CD4-positive, alpha-beta T cell (primary cell): ENCODE measurements at places on chromosomes 16 and 17.

DNA sequence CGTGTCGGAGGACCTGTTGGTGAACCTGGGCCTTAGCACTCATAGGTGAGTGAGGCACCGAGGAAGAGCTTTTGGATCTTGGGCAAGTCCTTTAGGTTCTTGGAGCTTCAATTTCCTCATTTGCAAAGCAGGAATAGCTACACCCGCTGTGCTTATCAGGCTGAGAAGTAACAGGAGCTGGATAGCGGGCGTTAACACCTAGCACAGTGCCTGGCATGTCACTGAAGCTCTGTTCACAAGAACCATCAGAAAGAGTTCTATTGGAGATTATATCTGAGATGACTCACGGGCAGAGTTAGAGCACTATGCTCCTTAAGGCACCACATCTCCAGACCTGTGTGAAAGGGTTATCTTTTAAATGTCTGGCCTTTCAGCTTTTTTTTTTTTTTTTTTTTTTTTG is 12.8 kb downstream of the MEOX1 start:
- no peak for DNase-seq

DNA sequence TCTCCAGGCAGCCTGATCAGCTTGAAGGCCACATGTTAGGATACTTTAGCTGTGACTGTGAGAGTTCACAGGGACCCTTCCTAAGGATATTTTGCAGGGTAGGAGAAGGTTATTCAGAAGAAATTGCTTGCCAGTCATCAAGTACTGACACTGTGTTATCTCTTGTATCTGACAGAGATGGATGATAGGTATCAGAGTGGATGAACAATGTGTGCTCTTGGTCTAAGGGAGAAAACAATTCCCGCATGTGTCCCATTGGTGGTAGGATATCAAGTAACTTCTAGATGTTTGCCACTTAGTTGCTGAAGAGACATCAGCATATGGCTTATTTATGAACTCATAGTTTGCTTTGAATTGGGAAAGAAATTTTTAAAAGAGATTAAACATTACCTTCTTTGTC is 219.3 kb downstream of the SPECC1 start:
- DNase-seq = no peak

DNA sequence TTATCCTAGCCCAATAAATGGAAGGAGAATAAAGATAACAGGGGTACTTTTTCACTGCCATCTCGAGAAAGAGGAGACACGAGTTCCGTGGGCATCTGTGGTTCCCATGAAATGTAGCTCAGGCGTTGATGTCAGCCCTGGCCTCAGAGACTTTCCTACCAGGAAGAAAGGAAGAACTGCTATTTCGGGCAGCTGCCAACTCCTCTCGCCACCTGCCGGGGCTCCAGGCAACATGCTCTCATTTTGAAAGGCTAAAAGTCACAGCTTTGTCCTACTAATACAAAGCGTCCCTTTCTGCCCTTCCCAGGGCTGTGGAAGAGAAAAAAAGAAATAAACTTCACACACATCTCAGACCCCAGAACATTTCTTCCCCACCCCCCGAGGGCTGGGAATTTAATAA is 65.8 kb downstream of the DHRS7C start:
- DNase-seq = no peak

DNA sequence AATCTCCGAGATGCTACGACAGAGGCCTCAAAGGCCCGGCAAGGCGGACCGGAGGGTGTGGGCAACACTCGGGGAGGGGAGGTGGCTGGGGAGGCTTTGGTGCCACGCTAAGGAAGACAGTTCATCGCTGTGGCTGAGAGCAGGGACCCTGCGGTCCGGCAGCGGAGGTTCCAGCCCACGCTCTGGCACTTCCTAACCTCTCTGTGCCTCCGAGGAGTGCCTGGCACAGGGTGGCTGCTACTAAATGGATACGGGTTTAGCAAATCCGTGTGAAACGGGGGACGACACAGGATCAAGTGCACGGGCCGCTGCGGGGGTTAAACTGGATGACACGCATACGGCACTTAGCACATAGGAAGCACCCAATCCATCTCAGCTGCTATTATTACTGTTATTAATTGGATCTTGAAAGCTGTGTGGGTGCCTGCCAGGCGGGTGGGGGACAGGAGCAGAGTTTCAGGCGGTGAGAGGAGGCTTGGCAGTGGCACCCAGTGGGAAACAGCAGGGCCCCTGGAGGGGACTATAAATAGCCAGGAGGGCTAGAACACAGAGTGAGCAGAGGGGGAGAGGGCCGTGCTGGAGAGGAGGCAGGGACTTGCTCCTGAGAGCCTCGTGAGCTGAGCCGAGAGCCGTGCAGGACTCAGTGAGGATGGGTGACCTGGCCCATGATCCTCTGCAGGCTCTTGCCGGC is 45.0 kb downstream of the ABR start:
- DNase-seq = no peak

DNA sequence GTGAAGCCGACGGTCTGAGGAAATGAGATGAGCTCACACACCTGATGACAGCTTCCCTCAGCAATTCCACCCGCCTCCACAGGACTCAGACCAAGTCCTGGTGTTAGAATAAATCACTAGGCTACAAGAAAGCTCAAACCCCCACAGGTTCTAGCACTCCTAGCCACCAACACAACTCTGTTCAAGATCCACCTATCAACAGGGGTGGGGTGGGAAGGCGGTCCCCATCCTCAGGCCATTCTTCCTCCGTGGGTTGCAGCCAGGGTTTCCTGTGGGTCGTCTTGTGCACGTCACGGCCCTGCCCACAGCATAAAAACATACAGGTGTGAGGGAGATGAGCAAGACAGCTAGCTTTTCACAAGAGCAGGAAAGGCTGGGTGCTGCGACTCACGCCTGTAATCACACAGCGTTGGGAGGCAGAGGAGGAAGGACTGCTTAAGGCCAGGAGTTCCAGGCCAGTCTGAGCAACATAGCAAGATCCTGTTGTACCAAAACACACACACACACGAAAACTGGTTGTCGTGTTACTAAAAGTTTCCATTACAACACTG is 81.1 kb downstream of the ANKRD11 start:
- peak; percentile 40 for DNase-seq

DNA sequence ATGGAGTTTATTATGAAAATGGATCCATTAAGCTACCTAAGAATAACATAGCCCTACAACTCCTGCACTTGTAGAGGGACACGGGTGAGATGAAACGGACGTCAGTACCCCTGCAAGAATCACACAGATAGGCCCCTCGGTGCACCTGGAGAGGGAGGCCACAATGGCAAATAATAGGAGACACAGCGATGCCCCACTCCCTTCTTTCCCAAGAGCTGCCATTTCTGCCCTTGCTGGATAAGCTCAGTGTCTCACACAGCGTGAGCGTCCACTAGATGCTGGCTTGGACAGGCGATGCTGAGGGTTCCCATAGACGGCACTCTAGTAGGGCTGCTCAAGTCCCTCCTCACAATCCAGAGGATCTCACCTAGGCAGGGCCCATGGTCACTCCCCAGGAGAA is 67.8 kb downstream of the ADCY9 start:
- no peak for DNase-seq

- DNase-seq = no peak
Observed at GRCh38 chr17:12088035-12088434, 67.4 kb downstream of the MAP2K4 start.

GRCh38 chr17:57672971-57673370 is 72.1 kb downstream of the CCDC182 start:
- DNase-seq = no peak

DNA sequence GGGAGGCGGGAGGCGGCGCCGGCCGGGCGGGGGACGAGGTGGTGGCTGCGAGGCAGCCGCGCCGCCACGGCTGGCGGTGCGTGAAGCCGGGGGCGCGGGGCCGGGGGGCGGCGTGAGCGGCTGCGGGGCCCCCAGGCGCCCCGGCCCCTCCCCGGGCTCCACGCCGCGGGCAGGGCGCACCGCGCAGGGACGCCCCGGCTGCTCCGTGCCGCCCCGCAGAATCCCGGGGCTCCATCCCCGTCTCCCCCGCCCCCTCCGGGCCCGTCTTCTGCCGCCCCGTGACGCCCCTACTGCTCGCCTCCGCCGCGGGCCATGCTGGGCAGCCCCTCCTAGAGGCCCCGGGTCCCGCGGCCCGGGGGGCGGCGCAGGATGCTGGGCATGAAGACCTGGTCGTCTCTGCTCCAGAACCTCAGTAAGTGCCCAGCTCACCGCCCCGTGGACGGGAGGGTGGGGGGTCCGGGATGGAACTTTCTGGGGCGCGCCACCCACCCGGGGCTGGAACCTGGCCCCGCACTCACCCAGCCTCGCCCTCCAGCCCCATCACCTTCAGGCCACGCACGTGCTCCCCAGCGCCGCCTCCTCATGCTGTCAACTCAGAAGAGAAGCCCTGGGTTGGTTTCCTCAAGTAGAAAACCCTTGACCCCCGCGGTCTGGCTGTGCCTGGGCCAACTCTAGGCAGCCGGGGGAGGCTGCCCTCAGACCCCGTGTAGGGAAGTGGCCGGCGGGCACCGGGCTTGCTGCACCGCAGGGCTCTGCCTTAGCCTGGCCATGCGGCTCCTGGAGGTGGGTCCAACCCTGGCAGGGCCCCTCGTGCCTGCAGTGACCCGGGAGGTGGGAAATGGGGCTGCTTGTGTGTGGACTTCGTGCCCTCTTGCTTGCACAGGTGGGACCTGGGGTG is 150.2 kb upstream of the GSE1 start:
- no peak for DNase-seq

- DNase-seq = no peak
Observed at GRCh38 chr16:11992586-11993524, 16.3 kb downstream of the SNX29 start.

GRCh38 chr17:50111673-50112655 is 16.8 kb downstream of the PDK2 start:
- no peak for DNase-seq

- DNase-seq = no peak
Observed at GRCh38 chr16:19105891-19106624, 7.7 kb upstream of the ITPRIPL2 start.

- no peak for DNase-seq
Observed at GRCh38 chr17:72656130-72656763, 436.2 kb downstream of the SLC39A11 start.

- DNase-seq = no peak
Observed at GRCh38 chr17:27518545-27519521, 62.6 kb downstream of the KSR1 start.

- DNase-seq = no peak
Observed at GRCh38 chr17:1493291-1493980, 950 bp upstream of the MYO1C start.

- DNase-seq = peak; percentile 48
Observed at GRCh38 chr17:50816771-50817751, 18.3 kb upstream of the WFIKKN2 start.

- DNase-seq = no peak
Observed at GRCh38 chr17:1438593-1439083, 17.4 kb downstream of the CRK start.

- no peak for DNase-seq
Observed at GRCh38 chr17:46832945-46833839, 14.7 kb upstream of the WNT3 start.

DNA sequence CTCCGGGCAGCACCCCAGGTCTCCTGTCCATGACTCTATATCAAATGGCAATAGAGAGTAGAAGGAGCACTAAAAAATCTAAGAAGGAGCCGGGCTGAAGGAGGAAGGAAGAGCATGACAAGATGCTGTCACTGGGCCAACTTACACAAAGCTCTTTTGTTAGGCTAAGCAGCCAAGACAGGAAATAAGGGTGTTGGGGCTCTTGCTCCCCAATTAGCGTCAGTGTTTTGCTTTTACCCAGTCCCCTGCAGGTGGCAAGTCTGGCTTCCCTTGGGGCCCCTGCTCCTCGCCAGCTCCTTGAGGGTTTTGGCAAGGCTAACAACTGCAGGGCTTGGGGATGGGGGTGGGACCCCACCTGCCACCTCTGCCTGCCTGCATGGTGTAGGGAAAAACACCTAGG is 120.5 kb downstream of the CCT6B start:
- DNase-seq = peak; percentile 50

DNA sequence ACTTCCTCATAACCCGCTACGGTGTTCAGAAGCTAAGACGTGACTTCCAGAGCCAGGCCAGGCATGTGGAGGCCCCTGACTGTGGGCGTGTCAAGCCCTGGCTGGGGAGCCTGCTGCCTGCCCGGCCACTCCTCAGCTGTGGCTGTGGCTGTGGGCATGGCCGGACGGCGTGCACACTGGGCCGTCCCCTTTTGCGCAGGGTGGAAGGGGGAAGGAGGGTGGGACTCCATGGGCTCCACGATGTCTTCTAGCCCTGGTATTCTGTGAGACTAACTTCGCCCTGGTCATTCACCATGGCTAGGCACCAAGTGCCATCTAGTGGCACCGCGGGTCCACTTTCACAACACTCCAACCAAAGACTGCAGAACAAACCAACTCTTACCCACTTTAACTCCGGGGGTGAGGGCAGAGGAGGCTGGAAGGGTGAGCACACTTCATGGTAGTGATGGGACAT is 67.9 kb downstream of the N4BP1 start:
- peak; percentile 35 for DNase-seq

- no peak for DNase-seq
Observed at GRCh38 chr17:32980230-32980629, 11.4 kb upstream of the SPACA3 start.

GRCh38 chr17:48011405-48012150 is 26.0 kb downstream of the COPZ2 start:
- peak; percentile 23 for DNase-seq

- DNase-seq = no peak
Observed at GRCh38 chr17:19242926-19243325, 5.8 kb downstream of the EPN2 start.

DNA sequence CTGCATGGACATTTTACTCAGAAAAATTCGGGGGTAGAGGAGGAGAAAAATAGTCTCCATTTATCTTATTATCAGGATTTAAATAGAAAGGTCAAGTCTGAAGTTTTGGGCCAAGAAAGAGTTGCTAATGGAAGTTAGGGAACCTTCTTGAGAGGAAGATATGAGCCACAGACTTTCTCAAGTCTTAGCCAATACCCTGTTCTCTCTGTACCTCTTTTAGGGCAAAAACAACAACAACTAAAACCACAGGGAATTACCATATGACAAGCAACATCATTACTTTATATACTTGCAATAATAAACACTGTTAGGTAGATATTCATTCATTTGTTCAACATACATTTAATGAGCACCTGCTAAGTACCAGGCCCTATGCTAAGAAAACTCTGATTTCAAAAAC is 282.2 kb upstream of the CDH5 start:
- no peak for DNase-seq

DNA sequence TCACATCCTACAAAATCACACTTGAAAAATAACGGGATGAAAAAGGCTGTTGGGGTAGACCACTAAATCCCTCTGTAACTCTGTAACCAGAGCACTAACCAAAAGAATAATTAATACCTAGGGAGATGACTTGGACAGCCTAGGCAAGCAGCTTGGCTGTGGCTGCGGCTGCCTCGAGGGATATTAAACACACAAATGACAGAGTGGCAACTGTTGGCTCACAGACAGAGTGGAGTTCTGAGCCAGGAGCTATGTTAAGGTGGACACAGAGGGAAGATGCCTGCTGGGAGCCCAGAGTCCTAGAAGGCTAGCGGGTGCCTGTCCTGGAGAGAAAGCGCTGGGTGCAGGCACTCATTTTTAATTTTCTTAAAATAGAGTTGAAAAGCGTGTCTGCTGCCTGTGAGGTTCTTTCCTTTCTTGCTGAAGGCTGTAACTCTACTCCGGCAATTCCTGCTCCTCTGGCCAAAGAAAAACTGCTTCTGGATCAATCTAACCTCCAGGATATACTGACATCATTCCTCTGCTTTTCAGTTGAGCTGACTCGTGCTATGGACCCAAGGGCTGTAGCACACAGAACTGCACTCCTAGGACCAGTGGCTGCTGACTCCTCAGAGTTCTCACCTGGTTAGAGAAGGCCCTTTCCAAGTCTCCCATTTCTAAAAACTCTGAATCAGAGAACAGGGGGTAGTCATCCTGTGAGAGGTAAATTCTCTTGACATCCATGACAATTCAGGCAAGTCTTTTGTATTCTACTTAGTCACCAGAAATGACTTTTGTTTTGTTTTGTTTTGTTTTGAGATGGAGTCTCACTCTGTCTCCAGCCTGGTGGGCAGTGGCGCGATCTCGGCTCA is 147.9 kb downstream of the STX8 start:
- no peak for DNase-seq
